ENCODE measurements at places on chromosomes 6 and 20.

DNA sequence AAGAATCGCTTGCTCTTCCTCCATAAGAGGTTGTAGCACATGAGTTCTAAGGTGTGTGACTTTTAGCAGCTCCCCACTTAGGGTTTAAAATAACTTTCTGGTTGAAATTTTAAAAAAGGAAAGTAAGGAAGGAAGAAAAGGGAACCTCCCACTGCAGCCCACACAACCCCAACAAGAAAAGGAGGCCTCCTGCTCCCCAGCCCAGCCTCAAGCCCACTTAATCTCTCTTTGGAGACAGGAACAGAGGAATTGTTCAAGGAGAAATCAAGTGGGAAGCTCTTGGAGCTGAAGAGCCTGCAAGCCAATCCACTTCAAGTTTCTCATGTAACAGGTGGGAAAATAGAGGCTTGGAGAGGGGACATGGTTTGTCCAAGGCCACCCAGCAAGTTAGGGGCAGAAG is 39.1 kb upstream of the PREX1 start:
- DNase-seq: no peak

DNA sequence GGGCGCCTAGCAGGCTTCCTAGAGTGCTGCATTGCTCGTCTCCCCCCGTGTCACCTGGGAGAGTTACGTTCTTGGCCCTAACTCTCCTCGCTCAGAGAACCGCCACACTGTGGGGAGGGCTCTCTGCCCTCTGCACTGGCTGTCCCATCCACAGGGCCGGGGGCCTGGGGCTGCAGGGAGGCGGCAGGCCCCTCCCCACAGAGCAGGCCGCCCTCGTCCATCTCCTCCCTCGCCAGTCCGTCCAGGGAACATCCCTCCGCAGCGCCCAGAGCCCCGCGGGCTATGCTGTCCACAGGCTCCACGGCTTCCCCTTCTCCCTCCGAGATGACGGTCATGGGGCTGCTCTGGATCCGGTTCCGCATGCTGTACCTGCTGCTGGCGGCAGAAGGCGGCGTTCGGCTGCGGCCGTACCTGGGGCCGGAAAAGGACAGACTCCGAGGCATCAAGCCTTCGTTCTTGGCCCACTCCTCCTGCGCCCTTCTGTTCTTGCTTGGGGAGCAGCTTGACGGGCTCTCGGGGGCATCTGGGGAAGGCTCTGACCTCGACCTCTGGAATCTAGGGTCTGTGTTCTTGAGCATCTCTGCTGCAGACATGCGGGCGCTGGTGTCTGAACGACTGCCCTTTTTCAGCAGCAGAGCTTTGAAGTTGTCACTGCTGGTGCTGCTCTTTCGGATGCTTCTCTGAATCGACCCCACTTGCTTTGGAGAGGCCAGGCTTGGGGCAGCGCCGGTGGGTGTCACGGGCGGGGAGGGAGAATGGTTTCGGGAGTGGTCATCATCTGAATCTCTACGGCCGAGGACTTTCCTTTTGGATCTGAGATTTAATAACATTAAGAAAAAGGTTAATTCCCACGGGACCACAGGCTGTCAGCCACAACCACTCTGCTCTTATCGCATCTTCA is 20.2 kb downstream of the HEBP2 start:
- no peak for DNase-seq

GRCh38 chr6:56795466-56796195 is 152.9 kb upstream of the DST start:
- no peak for DNase-seq

- DNase-seq: no peak
Measured at GRCh38 chr6:101163611-101164010, 229.9 kb upstream of the GRIK2 start.

DNA sequence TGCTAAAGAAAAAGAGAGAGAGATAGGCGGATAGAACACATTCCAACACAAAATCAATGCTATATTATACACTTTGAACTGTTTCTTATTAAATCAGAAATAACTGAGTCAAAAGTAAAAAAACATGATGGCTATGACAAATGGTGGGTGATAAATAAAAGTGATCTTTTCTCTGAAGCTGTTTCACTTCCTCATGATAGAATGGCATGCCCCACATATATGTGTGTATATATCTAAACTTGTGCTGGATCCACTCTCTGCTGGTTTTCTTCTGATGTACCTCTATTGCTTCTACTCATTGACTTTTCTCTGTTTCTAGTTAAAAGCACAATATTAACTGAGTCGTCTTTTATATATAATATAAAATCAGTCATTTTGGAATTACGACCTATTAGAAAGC is 429.9 kb downstream of the PKHD1 start:
- DNase-seq: no peak

DNA sequence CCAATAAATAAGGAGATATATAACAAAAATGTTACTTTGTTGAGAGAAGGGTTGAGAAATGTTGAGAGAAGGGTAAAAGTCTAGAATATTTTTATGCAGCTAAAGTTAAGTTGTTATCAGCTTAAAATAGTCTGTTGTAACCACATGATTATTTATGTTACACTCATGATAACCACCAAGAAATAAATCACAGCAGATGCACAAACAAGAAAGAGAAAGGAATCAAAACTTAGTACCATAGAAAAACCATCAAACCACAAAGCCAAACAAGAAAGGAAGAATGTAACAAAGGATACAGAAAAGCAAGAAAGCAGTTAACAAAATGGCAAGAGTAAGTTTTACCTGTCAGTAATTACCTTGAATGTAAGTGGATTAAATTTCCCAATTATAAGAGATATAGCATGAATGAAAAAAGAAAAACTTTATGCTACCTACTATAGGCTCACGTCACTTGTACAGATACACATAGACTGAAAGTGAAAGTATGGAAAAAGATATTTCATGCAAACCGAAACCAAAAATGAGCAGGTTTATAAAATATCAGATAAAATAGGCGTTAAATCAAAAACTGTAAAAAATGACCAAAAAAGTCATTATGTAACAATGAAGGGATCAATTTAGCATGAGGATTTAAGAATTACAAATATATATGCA is 93.6 kb downstream of the STXBP5 start:
- DNase-seq: no peak

GRCh38 chr6:110408901-110409300 is 6.5 kb downstream of the DDO start:
- DNase-seq: no peak

- no peak for DNase-seq
Measured at GRCh38 chr6:21873562-21873961, 280.0 kb downstream of the SOX4 start.

DNA sequence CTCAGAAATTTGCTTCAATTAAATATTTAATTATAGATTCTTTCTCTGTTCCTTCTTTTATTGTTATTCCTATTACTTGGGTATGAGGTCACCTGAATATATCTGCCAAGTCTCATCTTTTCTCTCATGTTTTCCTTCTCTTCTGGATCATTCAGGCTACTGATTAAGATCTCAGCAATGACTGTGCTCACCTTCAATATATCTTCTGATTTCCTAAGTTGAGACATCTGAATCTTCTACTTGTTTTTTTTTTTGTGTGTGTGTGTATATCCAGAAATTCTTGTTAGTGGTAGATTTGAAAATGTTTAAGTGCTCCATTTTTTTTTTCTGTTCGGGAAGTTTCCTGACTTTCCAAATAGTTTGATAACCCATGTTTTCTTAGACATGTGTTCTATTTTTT is 108.0 kb downstream of the ADGRB3 start:
- DNase-seq: no peak

DNA sequence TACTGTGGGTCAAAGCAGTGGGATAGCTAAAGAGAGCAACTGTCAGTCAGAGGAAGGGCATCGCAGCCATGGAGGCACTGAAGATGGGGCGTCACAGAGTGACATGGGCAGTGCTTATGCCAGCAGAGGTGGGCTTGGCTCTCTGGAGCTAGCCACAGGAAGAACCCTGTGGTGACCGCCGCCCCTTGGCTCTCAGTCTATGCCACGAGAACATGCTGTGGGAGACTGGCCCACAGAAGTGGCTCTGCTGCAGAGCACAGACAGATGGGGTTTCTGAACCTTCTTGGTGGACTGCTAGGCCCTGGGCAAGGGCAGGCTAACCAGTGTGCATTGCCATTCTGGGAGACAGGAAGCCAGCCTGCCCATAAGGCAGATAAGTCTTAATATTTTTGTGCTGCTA is 290.0 kb upstream of the SUPT3H start:
- DNase-seq: no peak

- DNase-seq: no peak
Measured at GRCh38 chr20:59131551-59132285, 31.9 kb upstream of the ZNF831 start.

- DNase-seq: no peak
Measured at GRCh38 chr6:167394339-167394738, 69.5 kb downstream of the TTLL2 start.

DNA sequence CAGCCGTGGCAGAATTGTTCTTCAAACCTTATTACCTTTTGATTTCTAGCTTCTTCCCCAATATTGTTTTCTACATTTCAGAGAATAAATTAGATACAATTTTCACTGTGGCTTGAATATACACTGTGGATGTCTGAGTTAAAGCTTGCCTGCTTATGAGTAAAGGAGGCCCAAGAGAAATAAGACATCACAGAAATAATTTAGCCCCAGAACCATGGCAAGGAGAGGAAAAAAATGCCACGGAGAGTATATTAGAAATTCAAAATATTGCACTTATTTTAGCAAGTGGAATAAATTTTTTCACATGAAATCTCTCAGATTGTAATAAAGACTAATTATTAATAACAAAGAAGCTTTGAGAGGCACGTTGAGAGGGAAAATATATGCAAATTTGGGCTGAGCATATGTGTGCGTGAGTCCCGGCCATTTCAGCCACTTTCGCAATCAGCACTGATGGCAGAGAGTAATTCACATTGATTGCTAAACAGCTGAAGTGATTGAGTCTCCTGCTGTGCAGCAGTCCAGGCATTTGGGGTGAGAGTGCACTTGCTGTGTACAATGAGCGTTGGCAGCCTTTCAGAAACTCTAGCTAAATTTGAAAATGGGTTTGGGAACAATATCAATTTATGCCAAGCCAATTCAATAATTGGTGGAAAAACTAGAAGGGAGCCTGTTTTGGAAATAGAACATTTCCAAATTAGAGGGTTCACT is 596.0 kb downstream of the EPM2A start:
- DNase-seq: no peak

DNA sequence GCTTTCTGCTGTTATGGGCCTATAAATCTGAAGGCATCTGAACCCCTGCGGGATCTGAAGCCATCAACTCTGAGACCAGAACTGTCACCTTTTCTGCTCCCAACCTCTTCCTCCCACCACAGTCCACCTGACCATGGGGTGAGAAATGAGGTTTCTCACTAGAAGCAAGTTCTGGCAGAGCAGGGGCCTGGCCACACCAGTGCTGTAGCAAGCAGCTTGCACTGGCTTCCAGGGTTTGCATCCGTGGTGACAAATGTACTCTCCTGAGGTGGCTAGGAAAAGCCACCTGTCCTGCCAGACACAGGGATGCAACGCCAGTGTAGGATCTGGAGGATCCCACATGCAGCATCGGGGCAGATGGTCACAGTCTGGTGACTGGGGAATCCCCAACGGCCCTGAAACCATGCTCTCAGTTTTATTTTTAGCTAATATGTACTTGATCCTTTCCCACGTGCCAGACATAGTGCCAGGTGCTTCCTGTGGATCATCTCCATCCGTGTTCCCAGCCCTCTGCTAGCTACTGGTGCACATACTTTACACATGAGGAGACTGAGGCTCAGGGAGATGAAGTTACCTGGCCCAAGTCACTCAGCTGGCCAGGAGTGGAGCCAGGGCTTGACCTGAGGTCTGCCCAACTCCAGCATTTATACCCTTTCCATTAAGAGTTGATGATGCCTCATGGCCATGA is 122.1 kb upstream of the SPACA1 start:
- DNase-seq: no peak

- DNase-seq: no peak
Measured at GRCh38 chr6:31538805-31539400, 2.9 kb downstream of the DDX39B start.

DNA sequence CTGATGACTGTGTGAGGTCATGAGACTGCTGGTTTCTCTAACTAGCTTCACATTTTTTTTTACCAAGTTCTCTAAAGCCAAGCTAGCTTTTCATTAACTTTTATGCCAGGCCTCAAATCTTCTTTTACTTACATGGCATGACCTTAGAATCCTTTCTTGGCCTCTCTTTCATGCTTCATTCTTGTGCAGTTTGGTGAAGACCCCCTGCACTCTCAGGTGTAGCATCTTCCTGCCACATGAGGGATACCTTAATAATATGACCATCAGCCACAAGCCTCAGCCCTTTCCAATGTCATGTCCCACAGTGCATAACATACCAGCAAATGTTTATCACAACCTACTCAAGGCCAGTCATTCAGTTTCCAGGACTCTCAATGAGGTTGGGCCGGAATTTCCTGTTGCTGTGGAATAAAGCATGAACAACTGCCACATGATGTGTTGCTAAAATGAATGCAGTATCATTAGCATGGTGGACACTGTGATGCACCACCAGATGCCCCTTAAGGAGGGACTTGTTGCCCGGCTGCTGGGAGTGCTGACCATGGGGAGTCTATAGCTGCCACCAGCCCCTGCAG is 72.2 kb downstream of the RIN2 start:
- DNase-seq: no peak

GRCh38 chr6:13124131-13124530 is 204.2 kb downstream of the TBC1D7 start:
- no peak for DNase-seq

Measured in erythroblast (primary cell).